GM12864 (cell line): ENCODE measurements at places on chromosomes 16 and 17.

- no peak for DNase-seq
Measured at GRCh38 chr16:57244463-57244766, 644 bp upstream of the ARL2BP start.

GRCh38 chr17:17403065-17403464 is 73.7 kb upstream of the MED9 start:
- DNase-seq, result no peak

DNA sequence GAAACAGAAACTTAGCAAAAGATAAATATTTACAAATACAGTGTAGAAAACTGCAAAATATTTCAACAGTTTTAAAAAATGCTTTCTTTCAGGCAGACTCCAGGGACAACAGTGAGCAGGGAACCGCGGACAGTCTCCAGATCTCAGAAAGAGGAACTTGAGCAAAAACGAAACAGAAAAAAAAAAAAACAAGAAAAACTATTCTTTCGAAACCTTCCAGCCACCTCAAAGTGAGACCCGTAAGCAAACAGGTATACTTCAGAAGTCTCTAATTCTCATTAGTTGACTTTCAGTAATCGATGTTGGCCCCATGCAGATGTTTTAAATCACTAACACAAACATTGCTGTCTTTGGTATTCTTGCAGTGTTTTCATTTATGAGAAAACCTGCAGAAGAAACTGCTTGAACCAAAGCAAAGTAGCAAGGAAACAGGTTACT is 15.7 kb upstream of the CCL1 start:
- DNase-seq, result peak; percentile 76

- no peak for DNase-seq
Measured at GRCh38 chr17:72258711-72259110, 137.9 kb downstream of the SOX9 start.

- DNase-seq, result no peak
Measured at GRCh38 chr17:3738562-3739295, 15.0 kb downstream of the HASPIN start.

DNA sequence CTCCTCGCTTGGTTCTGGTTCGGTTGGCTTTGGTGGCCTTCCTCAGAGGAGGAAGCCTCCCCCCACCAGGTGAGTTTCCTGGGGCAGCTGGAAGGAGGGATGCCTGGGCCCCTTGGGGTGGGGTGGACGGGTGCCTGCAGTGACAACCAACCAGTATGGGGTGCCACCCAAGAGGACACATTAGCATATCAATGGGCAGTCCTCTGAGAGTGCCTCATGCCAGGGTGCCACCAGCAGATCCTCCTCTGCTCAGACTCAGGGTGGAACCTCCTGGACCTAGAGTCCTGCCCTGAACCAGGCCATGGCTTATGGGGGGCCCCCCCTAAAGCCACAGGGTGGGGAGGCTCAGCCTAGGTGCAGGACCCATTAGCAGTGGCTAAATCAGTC is 2.7 kb downstream of the PPP1R1B start:
- no peak for DNase-seq

- no peak for DNase-seq
Measured at GRCh38 chr16:56237451-56237930, 46.2 kb downstream of the GNAO1 start.

DNA sequence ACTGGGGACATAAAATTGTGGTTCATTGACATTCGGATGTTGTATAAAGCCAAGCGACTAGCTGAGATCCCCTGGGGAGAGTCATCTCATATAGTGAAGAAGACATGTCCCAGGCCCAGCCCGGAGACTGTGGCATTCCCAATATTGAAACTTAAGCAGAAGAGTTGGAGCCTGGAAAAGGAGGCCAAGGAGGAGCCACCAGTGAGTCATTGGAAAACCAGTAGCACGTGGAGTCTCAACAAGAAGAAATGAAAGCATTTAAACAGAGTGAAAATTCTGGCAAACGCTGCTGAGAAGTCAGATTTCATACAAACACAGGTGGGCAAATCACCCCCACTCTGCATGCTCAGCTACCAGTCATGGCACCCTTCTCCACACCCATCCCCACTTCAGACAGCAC is 9.4 kb upstream of the ELAC2 start:
- no peak for DNase-seq

- DNase-seq, result no peak
Measured at GRCh38 chr16:3983081-3983520, 102.6 kb upstream of the CREBBP start.

GRCh38 chr17:70144260-70144846 is 25.0 kb upstream of the KCNJ2 start:
- DNase-seq, result no peak

- no peak for DNase-seq
Measured at GRCh38 chr17:62690168-62690897, 62.9 kb downstream of the MRC2 start.

DNA sequence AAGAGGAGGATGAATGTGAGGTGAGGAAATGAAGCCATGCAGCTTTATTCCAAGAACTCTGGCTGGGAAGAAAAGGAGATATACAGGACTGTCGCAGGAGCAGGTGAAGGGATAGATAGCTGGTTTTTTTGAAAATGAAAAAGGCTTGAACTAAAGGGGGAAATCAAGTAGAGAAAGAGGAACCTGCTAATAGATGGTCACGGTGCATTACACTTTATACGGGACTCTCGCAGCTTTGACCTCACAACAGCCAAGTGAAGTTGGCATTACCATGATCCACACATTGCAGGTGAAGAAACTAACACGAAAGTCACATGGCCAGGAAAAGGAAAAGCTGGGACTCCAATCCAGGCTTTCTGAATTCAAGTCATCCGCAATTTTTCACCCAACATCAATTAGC is 86.9 kb downstream of the HS3ST2 start:
- DNase-seq, result no peak

DNA sequence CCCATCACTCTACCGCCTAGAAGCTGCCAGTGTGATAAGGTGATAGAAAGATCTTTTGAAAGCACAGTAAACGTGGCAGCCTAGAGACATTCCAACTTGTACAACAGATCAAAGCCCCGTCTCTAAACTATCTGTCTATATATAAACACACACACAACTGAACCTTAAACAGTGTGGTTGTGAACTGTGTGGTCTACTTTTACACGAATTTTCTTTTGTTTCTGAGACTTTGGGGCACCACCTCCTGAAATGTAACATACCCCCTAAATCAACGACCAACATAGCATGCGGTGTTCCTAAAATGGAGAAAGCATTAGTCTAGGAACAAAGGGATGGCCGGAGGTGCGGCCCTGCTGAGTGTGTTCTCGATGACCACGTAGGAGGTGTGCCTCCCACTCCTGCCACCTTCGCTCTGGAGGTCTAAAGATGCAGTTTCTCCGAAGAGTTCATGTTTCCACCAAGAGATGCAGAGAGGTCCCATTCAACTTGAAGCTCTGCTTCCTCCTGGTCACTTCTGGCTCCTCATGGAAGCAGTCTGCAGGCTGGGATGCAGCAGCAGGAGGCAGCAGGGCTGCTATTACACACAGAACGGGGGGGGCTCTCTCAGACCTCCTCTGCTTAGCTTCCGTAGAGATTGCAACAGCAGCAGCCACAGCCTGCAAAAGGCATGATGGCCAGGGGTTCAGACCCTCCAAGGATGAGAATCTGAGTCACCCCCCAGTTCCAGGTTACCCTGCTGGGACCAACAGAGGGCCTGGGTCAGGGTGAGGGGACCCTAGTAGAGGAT is 22.6 kb upstream of the USP10 start:
- DNase-seq, result no peak

- DNase-seq, result no peak
Measured at GRCh38 chr16:14409563-14409962, 220.5 kb downstream of the PARN start.

DNA sequence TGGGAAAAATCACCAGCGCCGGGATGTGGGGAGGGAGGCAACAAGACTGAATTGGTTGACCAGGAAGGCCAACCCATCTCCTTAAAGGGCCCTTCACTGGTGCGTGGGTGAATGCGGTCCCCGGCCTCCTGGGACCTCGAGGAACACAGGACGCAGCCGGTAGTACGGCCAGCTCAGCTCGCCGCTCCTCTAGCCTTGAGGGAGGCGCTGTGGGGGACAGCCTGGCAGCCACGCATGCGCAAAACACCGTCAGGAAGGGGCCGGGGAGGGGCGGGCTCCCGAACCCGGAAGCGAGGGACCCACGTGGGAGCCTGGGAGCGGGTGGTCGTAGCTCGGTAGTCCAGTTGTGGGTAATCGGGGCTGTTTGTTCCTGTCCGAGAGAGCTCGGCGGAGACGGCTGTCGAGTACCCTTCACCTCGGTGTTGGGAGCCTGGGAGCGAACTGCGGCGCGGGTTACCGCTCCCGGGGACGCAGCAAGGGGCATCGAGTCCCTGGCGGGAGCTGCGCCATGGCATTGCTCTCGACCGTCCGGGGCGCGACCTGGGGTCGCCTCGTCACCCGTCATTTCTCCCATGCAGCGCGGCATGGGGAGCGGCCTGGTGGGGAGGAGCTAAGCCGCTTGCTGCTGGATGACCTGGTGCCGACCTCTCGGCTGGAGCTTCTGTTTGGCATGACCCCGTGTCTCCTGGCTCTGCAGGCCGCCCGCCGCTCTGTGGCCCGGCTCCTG is at the start of gene MRM1:
TSS of gene MRM1 (plus strand) at position 281 of the 727 bp plus-strand sequence. CDS start at position 509, 228 bp downstream.
- DNase-seq, result peak; percentile 81

- DNase-seq, result no peak
Measured at GRCh38 chr16:4649744-4650442, 25.3 kb downstream of the MGRN1 start.

GRCh38 chr17:60526726-60527125 is 684 bp upstream of the APPBP2 start:
- no peak for DNase-seq

DNA sequence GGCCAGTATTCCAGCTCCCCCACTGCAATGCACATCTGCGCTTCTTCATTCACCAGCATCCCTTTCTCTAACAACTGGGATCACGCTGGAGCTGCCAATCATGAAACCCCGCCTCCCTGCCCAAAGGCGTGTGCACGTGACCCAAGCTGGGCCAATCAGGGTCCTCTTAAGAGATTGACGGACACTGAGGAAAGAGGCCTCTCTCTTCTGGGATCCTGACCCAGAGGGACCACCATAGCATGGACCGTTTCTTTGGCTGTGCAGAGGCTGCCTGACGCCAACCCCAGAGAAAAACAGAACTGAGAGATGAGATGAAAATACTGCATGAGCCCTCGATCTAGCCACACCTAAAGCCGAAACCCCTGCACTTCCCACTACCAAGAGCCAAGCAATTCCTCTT is 32.0 kb downstream of the COTL1 start:
- no peak for DNase-seq

DNA sequence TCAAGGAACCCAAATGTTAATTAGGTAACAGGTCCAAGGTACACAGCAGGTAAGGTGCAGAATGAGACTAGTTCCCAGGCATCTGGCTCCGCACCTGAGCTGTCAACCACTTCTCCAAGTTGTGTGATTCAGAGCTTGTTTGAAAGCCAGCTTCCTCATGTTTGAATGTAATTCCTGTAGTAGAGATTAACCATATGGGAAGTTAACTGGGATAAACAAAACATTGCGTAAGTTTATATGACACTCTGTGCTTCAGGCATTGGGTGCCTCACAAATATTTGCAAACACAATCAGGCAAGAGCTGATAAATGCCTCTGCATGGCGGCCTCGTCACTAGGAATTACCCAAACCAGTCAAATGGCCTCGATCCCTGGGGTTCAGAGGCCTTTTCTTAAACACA is 27.9 kb upstream of the CPHXL start:
- DNase-seq, result no peak

- DNase-seq, result no peak
Measured at GRCh38 chr17:70539132-70539924, 370.0 kb downstream of the KCNJ2 start.

DNA sequence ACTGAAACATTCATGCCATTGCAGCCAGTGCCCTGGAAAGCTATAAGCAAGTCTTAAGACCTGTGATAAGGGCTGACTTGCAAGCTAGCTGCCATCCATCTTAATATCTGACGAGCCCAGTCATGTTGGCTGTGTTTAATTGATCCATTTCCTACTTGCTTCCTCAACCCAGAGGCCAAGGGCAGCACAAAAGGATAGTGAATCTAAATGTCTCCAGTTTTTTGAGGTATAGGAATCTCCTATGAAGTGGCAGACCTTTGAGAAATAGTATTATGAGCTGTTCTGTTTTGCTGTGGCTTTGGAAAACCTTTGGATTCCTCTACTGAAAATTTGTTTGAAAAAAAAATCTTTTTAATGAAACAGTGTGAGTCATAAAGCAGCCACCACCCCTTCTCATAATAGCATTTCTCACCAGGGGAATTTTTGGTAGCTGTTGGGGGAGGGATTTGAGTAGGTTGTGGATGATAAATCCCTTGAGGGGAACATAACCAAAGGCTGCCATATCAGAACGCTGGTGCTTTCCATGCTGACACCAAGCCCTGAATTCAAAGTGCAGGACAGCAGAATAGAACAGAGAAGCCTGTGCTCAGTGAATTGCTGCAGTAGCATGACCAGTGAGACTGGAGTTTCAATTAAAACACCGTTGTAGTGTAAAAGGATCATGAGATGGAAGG is 12.9 kb downstream of the ZNRF1 start:
- DNase-seq, result peak; percentile 62

- no peak for DNase-seq
Measured at GRCh38 chr16:11667824-11668622, at the start of gene SNN. Gene SNN (plus strand): TSS chr16:11668455. CDS start chr16:11676060, 7,605 bp downstream.

DNA sequence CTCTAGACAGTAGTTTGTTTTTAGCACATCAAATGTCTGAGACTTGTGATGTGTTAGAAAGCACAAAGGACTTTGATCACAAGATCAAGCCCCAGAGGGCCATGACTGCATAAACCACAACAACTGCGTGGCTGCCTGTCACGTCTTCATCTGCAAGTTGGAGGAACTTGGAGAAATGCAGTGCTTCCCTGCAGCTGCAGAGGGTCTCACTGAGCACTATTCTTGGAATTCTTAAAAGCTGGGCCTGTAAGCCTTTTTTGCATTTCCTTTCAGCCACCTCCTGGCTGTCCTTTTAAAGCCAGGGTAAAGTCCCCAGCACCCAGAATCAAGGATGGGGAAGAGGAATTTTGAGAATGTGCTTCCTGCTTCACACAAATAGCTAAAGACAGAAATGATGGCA is 431.3 kb downstream of the MAF start:
- DNase-seq, result no peak

DNA sequence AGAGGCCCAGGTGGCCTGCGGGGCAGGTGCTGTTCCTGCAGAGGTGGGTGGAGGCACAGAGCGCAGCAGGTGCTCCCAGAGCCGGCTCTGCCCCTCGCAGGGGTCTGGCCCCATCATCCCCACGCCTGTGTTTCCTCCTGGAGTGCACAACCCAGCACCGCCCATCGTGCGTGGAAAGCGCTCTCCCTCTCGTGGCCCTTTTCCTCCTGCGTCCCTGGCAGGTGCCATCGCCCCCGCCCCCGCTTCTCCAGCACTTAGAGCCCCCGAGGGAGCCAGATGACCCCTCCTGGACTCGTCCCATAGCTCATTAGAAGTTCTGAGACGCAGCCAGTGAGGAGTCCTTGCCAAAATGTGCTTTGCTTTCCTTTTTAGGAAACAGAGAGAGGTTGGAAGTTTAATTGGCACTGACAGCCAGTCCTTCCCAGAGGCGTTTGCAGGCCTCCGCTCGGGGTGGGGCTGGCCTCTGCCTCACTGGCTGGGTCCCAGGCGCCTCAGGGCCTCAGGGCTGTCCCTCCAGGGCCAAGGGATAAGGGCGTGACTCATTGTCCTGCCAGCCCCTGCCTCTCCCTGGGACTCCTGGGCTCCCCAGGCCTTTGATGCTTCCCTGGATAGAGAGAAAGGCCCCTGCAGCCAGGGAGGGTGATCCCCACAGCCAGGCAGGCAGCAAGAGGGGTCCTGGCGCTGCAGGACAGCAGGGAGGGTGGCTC is 32.2 kb upstream of the CHMP6 start:
- no peak for DNase-seq

GRCh38 chr16:86996081-86996480 is 321.1 kb downstream of the C16orf95 start:
- DNase-seq, result no peak

- DNase-seq, result no peak
Measured at GRCh38 chr17:61325382-61326073, 74.1 kb upstream of the TBX2 start.
